Activated CD4-positive, alpha-beta T cell treated with anti-CD3 and anti-CD28 coated beads, Interleukin-2, Interleukin-4, amounts not matched to agents 100 ng/mL and 50 ng/mL, durations not matched to agents 16 hours and 8 hours (primary cell): ENCODE measurements at places on chromosomes 11 and 22.

- no peak for DNase-seq
Measured at GRCh38 chr22:40265783-40266182, 80.5 kb upstream of the ADSL start.

GRCh38 chr11:8354622-8355415, 91.1 kb upstream of the LMO1 start:
- no peak for DNase-seq

DNA sequence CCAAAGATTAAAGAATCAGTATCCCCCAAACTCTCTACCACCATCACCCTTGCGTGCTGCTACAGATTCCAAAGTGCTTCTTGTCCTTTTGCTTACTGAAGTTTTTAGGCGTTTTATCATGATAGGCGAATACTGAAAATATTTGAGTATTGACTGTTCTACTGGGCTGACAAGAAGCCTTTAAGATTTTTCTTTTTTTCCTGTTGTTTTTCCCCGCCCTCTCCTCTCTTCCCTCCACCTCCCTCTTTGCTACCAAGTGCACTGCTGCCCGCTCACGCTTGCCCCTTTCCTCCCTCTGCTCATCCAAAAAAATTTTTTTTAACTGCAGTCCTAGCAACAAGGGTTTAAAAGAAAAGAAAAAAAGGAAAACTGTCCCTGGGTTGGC, 679 bp downstream of the SPCS2 start:
- no peak for DNase-seq

- DNase-seq = no peak
Measured at GRCh38 chr11:75593286-75593915, 31.3 kb downstream of the SERPINH1 start.

DNA sequence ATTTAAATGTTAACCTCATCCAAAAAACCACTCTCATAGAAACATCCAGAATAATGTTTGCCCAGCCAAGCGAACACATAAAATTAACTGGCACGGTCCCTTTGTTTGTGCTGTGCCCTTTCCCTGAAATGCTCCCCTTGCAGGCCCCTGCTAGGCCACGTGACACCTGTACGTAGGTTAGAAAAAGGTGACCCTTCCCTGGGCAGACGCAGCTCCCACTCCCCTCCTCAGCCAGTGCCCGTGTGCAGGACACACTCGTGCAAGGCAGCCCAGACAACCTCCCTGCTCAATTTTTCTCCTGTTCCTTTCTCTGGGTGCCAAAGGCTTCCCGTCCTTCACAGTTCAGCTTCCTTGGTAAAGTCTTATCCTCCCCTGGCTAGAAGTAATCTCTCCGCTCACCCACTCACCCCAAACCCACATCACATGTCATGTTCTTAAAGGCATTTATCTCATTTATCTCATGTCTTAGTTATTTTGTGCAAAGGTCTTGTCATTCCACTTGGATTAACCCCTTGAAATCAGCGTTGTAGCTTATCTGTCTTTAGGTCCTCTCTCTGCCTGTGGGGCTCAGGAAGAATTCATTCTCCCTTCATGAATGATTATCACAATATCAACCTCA, 20.7 kb downstream of the FAM83F start:
- DNase-seq = no peak

- no peak for DNase-seq
Measured at GRCh38 chr11:58564231-58564630, 11.4 kb downstream of the LPXN start.

- DNase-seq = no peak
Measured at GRCh38 chr22:31957970-31958594, 13.7 kb downstream of the YWHAH start.

GRCh38 chr11:78961937-78962701, 387.5 kb upstream of the NARS2 start:
- no peak for DNase-seq

DNA sequence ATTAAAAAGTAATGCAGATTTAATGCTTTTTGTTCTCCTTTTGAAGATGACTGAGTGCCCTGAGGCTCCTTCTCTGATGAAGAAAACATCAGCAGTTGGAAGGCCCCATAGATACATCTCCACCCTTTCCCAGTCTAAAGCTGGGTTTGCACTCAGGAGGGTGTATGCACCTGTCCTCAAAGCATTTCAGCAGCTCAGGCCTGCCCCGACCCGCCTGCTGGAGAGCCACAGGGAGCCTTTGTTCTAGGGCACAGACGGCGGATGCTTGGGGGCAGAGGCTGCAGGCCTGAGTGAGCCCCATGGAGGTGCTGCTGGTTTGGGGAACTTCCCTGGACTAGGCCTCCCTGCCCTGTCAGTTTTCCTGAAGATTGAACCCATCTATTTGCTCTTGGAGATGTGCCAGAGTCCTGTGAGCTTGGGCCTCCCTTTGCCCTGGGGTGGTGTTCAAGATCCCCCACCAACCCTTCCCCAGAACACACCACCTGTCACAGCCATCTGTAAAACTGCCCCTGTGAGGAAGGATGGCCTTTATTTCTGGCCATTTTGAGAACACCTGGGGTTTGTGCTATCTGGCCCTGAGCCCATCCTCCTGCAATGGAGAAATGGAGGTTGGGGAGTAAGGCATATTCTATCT, 160.0 kb downstream of the NAV2 start:
- no peak for DNase-seq

GRCh38 chr11:9604134-9604533, 30.7 kb downstream of the WEE1 start:
- no peak for DNase-seq

- DNase-seq = no peak
Measured at GRCh38 chr11:83493917-83494316, 207.8 kb upstream of the CCDC90B start.

GRCh38 chr22:29574762-29575450, 6.0 kb downstream of the NIPSNAP1 start:
- DNase-seq = no peak

DNA sequence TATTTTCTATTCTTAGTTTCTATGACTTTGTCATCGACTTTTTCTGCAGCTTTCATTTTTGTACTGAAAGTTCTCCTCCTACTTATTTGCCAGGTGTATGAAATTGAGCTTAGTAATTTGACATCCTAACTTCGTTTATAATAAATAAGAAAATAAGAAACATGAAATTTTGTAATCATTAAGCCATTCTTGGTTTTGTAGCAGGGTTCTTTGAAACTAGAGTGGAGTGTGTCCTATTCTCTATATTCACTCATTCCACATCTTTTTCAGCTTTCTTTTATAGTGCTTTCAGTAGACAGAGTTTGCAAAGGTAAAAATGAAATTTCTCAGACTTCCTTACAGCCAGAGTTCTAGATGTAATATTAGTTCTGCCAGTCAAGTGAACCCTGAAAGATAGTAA, 47.8 kb downstream of the FANCF start:
- no peak for DNase-seq

- DNase-seq = no peak
Measured at GRCh38 chr22:46019351-46019750, 42.4 kb upstream of the WNT7B start.

DNA sequence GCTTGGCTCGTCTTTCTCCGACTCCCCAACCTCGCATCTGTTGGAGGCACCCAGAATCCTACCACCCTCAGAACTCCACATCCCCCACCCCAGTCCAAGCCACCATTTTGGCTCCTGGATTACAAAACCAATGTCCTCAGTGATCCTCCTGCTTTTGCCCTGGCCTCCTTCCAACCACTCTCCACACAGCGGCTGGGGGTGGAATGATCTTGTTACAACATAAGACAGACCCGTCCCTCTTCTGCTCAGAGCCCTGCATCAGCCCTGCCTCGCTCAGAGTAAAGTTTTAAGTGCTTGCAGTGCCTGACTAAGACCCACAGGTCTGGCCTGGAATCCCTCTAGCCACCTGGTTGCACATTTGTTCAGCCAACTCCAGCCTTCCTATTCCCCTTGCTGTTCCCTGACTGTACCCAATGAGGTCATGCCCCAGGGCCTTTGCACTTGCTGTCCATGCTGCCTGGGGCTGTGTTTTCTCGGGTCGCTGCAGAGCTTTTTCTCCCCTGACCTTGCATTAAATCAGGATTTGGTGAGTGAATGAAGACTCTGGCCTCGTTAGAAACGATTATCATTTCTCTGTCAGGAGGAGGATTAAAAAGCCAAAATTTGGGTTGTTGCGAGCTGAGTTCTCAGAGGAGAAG, 67.3 kb downstream of the IGF2 start:
- DNase-seq = no peak

DNA sequence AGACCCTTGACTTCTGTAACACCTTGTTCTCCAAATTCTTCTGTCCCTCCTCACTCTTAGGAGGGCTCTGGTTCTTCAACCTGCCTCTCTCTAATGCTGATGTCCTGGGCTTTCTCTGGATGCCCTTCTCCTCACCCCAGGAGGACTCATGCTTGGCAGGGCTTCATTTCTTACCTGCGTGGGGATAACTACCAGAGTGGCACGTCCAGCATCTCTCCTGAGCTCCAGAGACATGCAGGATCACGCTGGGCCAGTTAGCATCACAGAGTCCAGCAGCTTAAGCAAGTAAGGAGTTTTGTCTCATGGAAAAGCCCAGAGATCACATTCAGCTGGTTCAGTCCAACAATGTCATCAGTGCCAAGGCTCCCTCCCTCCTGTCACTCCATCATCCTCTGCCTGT, 36.4 kb downstream of the RTL6 start:
- DNase-seq = no peak

- no peak for DNase-seq
Measured at GRCh38 chr11:115300660-115301428, 203.4 kb downstream of the CADM1 start.

DNA sequence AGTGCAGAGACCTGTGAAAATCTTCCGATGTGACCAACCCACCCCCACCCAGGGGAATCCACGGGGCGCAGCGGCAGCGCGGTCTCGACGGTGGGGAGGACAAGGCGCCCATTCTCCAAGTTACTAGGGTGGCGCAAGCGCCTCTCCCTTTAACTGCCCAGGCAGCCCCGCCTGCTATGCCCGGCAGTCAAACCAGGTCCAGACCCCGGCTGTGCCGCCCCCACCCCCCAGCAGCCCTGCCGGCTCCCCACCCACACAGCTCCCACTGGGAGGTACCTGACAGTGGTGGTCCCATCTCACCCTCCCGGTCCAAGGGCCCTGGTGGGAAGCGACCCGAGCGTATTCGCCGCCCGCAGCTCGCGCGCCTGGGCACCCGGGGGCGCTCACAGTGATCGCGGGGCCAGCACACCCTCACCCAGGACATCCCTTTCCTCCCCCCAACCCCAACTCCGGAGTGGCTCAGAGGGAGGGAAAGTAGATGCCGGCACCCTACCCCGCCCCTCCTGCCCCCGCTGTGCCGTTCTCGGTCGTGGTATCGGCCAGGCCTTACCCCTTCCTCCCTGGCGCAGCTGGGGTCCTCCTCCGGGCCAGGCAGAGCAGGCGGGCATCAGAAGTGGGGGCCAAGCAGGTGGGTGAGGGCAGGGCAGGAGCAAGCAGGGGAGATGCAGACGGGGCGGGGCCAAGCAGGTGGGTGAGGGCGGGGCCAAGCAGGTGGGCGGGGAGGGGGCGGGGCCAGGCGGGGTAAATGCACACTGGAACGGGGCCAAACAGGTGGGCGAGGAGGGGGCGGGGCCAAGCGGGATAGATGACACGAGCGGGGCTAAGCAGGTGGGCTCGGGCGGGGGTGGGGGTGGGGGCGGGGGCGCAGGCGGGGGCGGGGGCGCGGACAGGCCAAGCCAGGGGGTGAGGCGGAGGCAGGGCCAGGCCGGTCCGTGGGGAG, at the start of gene TRPM5:
TSS of gene TRPM5 (minus strand) at position 634 of the 940 bp plus-strand sequence. CDS start 21,478 bp downstream, outside the sequence.
- peak; percentile 22 for DNase-seq
